ENCODE measurements at places on chromosomes 5 and 9. TPM values are rescaled to one million over a fixed set of nuclear protein-coding genes. Genes with fewer than 3 reads are reported as not detected.

Gene PCSK1
- not detected for total RNA-seq

Gene TRIM36
- not detected for total RNA-seq

Gene ACSL6
- total RNA-seq, result 26.5 TPM

Gene CCDC152
- 4.8 TPM for total RNA-seq

DNA sequence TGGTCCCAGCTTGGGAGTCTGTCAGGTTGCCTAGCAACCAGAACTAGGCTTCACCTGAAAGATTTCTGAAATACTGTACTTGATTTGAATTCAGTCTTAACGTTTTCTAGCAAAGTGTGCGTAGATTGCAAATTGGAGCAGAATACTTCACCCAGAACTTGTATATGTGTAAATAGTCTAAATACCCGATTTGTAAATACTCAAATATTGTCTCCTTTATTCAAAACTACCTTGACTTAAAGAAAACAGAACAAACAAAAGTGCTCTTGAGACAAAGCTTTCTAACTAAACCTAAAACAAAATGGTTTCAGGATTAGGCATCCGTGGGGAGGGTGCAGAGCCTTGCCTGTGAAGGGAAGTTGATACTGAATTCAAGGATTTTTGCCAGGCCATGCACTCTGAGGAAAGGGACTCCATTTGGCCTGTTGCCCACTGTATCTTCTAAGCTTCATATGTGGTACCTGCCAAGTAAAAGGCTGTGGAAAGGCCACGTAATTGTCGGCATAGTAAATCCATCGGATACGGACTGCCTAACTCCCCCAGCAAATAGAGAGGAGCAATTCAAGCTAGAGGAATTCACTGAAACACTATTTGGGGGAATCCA lies 744 bp upstream of the HMGCS1 start:
- H3K4me1 ChIP-seq, result peaks cover 58% of the 10 kb centered on the region
- peak overlapping the region; percentile 91 for H3K27ac ChIP-seq
- peaks cover 14% of the 10 kb centered on the region for H3K36me3 ChIP-seq
- H3K4me3 ChIP-seq, result peak overlapping the region; percentile 99

DNA sequence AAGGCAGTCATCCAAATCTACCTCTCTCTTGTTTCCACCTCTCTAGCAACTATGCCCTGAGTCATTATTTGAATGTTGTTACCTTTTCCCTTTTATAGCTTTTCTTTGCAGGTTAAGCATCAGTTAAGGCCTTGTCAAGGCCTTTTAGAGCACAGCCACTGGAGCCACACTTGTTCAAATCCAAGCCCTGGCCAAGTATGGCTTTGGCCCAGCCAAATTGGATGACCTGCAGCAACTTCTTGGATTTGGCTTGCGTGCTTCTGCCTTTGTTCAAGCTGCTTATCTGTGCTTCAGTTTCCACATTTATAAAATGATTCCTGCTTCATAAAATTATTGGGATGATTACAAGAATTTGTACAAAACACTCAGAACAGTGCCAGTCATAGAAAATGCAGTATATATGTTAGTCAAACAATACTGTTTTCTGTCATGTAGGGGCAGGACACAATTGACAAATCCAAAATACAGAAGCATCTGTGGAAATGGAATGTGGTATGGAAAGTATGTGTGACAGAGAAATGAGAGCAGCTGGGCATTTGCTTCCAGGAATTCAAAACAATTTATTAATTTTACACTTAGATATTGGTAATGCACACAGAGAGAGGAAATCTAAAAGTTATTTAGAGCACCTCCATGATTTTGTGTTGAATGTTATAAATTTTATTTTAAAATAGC lies 17.9 kb upstream of the RLN1 start:
- H3K4me3 ChIP-seq, result no peak overlapping the region
- DNase-seq, result no peak
- no peaks in the 10 kb centered on the region for H3K27me3 ChIP-seq
- H3K27ac ChIP-seq, result peak overlapping the region; percentile 44
- H3K4me1 ChIP-seq, result peaks cover 18% of the 10 kb centered on the region
- H3K36me3 ChIP-seq, result peaks cover 30% of the 10 kb centered on the region

GRCh38 chr9:17380126-17380861 lies 198.6 kb upstream of the SH3GL2 start:
- no peaks in the 10 kb centered on the region for H3K27me3 ChIP-seq
- H3K4me1 ChIP-seq, result no peaks in the 10 kb centered on the region
- no peak overlapping the region for H3K27ac ChIP-seq
- H3K4me3 ChIP-seq, result no peak overlapping the region
- DNase-seq, result no peak

DNA sequence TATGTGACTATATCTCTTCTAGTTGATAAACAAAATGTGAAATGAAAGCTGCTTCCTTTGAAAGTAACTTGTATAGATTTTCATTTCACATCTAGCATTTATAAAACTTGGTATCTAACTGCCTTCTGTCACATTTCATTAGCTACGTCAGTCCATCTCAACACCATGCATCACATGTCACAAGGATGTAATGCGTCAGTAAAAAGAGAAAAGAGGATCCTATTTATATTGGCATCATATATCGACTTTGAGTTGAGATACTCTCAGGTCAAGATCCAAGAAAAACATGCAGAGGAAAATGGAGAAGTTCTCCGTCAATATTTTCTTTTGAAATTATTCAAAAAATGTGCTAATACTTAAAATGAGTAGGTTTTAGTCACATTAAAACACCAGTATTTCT lies 1211.2 kb downstream of the EFNA5 start:
- H3K27ac ChIP-seq, result no peak overlapping the region
- no peak for DNase-seq
- H3K36me3 ChIP-seq, result no peaks in the 10 kb centered on the region
- no peak overlapping the region for H3K4me3 ChIP-seq
- no peaks in the 10 kb centered on the region for H3K4me1 ChIP-seq

GRCh38 chr5:38585816-38586215 lies 29.4 kb upstream of the LIFR start:
- DNase-seq, result no peak
- peaks cover 22% of the 10 kb centered on the region for H3K27me3 ChIP-seq
- H3K4me1 ChIP-seq, result no peaks in the 10 kb centered on the region
- no peaks in the 10 kb centered on the region for H3K36me3 ChIP-seq

DNA sequence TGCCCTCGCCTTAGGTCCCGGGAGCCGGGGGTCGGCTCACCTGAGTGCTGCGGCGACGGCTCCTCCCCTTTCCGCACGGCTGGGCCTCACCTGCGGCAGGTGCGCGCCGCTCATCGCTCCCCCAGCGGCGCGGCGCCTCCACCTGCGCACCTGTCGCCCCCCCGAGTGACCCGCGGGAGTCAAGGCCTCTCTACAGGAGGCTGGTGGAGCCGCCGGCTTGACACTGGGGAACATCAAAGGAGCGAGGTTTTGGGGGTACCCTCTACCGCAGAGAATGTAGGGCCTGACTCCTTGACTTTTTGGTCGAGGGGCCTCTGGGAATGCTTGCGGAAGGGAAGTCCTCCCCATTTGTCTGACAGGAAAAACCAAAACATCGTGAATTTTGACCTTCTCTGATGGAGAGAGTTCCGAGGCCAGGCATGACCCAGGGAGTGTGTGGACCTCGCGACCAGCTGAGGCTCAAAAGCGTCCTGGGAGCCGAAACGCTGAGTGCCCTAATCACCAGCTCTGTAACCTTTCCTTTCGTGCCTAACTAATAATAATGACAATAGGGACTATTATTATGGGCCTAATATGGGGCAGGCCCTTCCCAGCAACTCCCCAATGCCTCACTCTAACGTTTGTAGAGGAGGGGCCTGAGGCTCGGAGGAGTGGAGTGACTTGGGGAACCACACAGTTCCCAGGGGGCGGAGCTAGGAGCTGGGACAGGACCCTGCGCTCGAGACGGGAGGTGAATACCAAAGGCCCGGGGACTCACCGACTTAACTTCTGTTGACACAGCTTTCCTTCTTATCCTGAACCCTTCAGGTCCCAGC lies 714 bp upstream of the IER5L start:
- no peaks in the 10 kb centered on the region for H3K36me3 ChIP-seq
- H3K27me3 ChIP-seq, result peaks cover 4% of the 10 kb centered on the region
- peak overlapping the region; percentile 41 for H3K27ac ChIP-seq
- no peak for DNase-seq
- peaks cover 21% of the 10 kb centered on the region for H3K4me1 ChIP-seq

DNA sequence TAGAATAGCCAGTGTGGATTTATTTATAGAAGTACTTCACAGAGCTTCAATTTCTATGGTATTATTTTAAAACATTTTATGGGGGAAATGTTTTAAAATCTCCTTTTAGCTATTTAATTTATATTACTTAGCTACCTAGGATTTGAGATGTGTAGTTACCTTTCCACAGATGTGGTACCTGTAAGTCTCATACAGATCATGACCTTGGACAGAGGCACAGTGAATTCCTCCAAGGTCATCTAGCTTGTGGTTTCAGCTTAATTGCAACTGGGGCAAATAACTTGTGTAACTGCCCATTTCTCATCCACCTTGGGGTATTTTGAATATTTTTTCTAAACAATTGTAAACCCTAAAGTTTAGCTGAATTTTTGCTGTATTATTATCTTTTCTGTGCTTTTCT lies 89.2 kb downstream of the DMRTA1 start:
- no peaks in the 10 kb centered on the region for H3K36me3 ChIP-seq
- DNase-seq, result no peak
- H3K4me3 ChIP-seq, result no peak overlapping the region
- H3K27me3 ChIP-seq, result no peaks in the 10 kb centered on the region
- no peak overlapping the region for H3K27ac ChIP-seq

DNA sequence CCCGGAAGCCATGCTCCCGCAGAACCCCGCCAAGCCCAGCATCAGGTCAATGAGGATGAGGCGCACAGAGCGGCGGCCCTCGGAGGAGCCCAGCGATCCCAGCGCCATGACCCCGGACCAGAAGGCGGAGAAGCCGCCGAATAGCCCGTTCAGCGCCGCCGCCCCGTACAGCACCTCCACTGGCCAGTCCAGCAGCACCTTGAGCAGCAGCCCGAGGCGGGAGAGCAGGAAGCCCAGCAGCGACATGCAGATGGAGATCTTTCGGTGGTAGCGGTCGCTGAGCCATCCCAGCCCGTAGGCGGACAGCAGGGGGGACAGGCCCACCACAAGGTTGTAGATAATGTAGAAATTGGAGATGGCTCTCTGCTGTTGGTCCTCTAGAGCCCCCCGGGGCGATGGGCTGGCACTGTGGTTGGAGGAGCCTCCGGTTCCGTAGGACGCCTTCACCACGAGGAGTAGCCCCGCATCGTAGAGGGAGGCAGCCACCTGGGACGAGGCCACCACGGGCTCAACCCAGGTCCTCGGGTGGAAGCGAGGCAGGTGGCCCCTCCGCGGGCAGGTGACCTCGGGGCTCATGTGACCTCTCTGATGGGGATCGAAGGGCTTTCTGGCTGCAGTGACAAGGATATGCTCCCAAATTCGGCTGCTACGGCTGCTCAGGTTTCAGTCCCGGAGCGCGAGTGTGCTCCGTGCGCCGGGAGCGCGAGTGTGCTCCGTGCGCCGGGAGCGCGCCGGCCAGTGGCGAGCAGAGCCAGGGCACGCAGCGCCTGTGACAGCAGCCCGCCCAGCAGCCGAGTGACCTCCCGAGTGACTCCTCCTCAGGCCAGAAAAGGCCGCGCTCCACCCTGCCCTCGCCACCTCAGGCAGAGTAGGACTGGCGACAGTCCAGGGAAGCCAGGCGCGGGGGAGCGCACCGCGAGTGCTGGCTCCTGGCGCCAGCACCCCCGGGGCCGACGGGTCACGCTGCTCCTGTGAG lies at the start of gene SLC46A2:
Gene SLC46A2, minus strand, starts transcription at position 771 of the 976 bp plus-strand sequence. Its CDS starts 195 bp downstream, at position 576.
- peaks cover 2% of the 10 kb centered on the region for H3K4me1 ChIP-seq
- H3K27ac ChIP-seq, result no peak within 1 kb of the TSS
- no peaks in the 10 kb centered on the region for H3K36me3 ChIP-seq
- H3K27me3 ChIP-seq, result peaks cover 45% of the 10 kb centered on the region
- H3K4me3 ChIP-seq, result no peak within 1 kb of the TSS
- no peak for DNase-seq

- H3K27ac ChIP-seq, result no peak overlapping the region
- DNase-seq, result no peak
- no peak overlapping the region for H3K4me3 ChIP-seq
- no peaks in the 10 kb centered on the region for H3K27me3 ChIP-seq
- H3K4me1 ChIP-seq, result peaks cover 10% of the 10 kb centered on the region
- no peaks in the 10 kb centered on the region for H3K36me3 ChIP-seq
Measured at GRCh38 chr9:8823131-8823895, 1023.7 kb upstream of the DMAC1 start.

- H3K36me3 ChIP-seq, result no peaks in the 10 kb centered on the region
- H3K27me3 ChIP-seq, result no peaks in the 10 kb centered on the region
- no peaks in the 10 kb centered on the region for H3K4me1 ChIP-seq
- H3K4me3 ChIP-seq, result no peak overlapping the region
- DNase-seq, result no peak
Measured at GRCh38 chr5:11298877-11299276, 537.8 kb upstream of the DAP start.

DNA sequence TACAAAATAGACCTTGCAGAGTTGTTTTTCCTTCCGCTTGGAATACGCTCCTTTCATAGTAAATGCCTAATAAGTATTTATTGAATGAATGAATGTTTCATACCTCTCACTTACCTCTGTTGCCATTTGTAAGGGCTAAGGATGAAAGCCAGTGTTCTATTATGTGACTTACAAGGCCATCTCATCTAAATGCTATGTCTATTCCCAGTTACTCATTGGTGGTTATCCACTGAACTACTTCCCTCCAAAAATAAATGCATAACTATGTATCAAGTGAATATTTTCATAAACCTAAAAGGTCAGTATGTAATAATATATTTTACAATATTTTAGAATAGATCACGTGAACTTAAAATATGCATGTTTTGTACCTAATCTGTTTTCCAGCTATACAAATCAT lies 670.5 kb upstream of the RGMB start:
- DNase-seq, result no peak
- no peaks in the 10 kb centered on the region for H3K4me1 ChIP-seq
- no peak overlapping the region for H3K27ac ChIP-seq
- no peaks in the 10 kb centered on the region for H3K27me3 ChIP-seq
- no peak overlapping the region for H3K4me3 ChIP-seq

Measured in activated CD4-positive, alpha-beta T cell treated with anti-CD3 and anti-CD28 coated beads, Interleukin-2, amount 10 ng/mL, durations not matched to agents 7 days and 5 days (primary cell).